ENCODE measurements at places on chromosomes 11 and 22.

DNA sequence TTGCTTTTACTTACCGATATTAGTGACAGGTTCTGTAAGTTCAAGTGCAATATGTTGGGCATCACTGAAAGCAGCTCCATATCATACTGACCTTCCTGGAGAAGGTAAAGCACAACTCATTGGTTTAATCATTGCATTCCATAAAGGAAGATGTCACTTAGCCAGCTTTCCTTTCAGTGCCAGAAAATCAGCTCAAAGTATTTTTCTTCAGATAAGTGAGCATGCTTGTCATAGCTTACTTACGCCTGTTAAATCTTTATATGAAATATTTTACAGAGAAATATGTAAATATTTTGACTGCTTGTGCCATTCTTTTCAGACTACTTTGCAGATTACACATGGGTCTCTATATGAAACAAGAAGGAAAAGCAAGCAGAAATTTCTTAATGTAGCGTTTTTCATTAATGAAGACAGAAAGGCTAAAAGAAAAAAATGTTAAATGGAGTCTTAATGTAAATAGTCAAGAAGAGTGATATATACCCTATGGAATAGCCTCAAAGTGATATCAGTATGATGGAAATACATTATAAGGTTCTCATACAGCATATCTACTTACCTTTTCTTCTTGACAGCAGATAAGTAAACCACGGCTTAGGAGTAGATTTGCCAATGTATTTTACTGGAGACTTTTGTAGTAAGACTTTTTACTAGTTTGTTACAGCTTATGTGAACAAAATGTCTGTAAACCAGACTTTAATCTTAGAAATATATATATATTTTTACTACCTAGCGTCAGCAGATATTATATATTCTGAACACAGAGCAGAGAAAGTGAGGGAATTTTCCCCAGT is 649.7 kb downstream of the METTL15 start:
- DNase-seq = peak; percentile 75

DNA sequence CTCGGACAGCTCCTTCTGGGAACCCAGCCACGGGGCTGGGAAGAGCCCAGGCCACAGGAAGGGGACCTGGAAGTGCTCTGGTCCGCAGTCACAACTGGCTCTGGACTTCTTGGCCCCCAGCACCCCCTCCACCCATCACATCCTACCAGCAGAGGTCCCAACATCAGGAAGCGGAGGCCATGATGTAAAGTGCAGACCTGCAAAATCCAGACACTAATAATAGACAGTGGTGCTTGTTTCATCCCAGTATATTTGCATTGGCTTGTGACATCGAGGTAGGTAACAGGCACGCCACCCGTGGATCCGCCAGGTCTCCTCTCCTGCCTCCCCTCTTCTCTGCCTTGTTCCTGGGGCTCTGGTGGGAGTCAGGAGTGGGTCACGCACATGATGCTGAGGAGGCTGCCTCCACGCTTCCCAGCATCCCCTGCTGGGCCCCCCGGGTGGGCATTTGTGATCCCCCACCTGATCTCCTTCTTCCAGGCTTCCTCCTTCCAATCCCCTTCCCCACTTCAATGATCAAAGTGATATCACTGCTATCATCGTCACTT is 1454.0 kb downstream of the BRD1 start:
- no peak for DNase-seq

GRCh38 chr11:107457205-107457557 is 444 bp downstream of the CWF19L2 start:
- no peak for DNase-seq

- no peak for DNase-seq
Measured at GRCh38 chr11:84724256-84724655, 902.9 kb downstream of the DLG2 start.

- no peak for DNase-seq
Measured at GRCh38 chr11:115806056-115806455, 301.8 kb upstream of the CADM1 start.

DNA sequence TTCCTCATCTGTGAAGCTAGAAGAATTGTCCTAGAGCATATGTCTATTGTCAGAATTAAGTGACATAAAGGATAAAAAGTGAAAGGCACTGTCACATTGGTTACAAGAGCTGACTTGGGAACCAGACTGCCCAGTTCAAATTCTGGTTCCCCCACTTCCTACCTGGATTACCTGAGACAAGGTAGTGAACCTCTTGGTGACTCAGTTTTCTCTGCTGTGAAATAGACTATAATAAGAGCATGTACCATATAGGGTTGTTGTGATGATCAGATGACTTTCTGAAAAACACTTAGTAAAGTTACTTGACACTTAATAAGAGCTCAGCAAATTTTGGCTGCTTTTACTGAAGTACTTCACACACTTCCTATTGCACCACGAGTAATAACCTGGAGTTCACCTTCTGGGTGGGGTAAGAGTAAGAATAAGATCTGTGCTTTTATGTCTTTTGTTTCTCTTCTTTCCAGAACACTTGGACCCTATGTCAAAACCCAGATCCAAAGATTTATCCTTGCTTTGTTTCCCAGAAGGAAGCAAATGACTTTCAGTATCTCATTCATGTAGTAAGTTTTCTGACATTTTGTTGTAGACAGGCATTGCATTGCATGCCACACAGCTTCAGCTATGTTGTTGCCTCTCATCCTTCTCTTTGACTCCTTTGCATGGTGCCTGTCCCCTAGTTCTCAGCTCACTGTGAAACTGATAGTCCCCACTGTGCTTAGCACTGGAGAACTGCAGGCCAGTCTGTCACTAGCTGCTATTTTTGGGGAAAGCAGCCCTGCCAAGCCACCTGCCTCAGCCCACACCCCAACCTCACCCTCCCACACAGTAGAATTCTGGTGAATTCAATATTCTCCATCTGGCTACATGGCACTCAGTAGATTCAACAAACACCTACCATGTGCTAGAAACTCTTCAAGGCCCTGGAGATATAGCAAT is 121.8 kb upstream of the POU2AF2 start:
- no peak for DNase-seq

- no peak for DNase-seq
Measured at GRCh38 chr11:103633819-103634590, 402.4 kb upstream of the DDI1 start.

GRCh38 chr11:129223260-129223659 is 31.1 kb upstream of the ARHGAP32 start:
- no peak for DNase-seq

GRCh38 chr11:32939046-32939445 is 46.4 kb downstream of the QSER1 start:
- DNase-seq = no peak

DNA sequence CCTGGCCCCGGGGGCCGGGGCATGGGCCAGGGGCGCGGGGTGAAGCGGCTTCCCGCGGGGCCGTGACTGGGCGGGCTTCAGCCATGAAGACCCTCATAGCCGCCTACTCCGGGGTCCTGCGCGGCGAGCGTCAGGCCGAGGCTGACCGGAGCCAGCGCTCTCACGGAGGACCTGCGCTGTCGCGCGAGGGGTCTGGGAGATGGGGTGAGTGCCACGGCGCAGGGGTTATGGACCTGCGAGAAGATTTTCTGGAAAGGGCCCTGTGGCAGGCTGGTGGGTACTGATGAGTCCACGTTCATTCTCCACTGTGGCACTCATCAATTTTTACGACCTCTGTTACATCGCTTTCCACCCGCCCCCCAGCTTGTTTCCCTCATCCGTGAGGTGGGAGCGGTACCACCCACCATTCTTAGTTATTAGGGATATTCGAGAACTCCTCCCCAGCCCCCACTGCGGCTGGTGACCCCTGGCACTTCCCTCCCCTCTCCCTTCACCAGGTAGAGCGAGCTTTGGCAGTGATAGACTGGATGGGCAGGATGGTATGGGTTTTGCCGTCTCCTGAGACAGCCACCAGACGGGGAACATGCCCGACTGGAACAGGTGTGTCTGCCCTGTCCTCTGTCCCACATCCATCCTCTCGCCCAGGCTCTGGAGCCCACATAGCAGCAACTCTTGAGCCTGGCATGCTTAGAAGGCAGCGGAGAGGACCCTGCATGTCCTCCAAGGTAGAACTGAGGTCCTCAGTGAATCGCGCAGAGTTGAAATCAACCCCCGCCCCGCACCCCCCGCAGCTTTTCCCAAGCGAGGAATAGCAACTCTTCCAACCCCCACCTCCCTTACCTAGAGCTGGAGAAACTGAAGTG is 562 bp downstream of the DGAT2 start:
- DNase-seq = no peak

DNA sequence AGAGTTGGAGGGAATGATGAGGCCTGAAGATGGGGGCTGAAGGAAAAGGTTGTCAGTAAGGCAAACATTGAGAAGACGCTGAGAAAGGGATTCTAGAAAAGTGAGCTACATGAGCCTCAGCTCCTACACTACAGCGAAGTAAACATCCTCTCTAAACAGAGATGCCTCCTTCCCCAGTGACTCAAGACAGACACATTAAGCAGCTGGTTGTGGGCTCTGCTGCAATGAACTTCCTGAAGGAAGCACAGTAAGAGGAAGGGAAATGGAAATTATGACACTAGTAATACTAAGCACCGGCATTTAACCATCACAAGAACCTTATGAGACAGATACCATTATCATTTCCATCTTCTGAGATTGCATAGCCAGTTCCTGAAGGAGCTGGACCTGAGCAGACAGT is 190.5 kb downstream of the C11orf87 start:
- DNase-seq = no peak

- DNase-seq = no peak
Measured at GRCh38 chr11:120401506-120401905, 65.3 kb downstream of the ARHGEF12 start.

- no peak for DNase-seq
Measured at GRCh38 chr11:45182902-45183301, 36.5 kb downstream of the PRDM11 start.

GRCh38 chr11:116696381-116696941 is 76.3 kb downstream of the BUD13 start:
- no peak for DNase-seq

Data from retinal pigment epithelial cell (primary cell).